Kidney glomerular epithelial cell (primary cell): ENCODE measurements at places on chromosomes 7 and 10.
A peak's percentile ranks its signal among the peaks of the same experiment; 100 is the strongest.

- no peak for DNase-seq
Measured at GRCh38 chr7:131095346-131095745, 232.3 kb upstream of the MKLN1 start.

DNA sequence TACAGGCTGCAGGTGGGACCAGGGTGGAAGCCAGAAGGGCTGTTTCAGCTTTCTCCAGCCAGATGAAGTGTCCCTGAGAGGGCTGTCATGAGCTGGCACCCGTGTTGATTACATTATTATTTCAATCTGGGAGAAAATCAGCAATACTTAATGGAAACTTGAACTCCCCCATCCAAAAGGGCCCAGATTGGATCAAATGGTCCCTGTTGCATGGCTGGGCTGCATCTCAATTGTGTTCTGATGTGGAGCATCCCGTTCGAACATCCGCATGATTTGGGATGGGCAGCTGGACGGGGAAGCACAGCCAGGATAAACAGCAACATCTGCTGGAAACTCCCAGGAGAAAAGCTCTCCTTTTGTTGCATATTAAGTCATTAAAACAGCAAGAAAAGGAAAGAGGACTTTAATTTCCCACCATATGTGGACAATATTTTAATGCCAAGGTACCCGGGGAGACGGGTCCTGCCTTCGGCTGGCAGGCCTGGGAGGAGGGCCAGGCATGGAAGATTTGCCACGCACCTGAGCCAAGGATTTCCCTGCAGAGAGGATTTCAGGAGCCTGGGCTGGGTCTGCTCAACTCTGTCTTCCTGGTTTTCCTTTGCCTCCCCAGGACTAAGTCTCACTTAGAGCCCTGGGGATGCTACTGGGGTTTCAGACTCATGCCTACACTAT, 52.4 kb downstream of the NPTX2 start:
- DNase-seq: no peak

GRCh38 chr7:77699056-77699455, 2.8 kb downstream of the RSBN1L start:
- no peak for DNase-seq

DNA sequence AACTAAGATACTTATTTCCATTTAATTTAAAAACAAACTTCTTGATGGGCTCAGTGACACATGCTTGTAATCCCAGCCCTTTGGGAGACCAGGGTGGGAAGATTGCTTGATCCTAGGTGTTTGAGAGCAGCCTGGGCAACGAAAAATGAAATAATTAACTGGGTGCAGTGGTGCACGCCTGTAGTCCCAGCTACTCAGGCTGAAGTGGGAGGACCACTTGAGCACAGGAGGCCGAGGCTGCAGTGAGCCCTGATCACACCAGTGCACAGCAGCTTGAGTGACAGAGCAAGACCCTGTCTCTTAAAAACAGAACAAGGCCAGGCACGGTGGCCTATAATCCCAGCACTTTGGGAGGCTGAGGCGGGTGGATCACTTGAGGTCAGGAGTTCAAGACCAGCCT, 37.4 kb downstream of the AVL9 start:
- peak; percentile 6 for DNase-seq

GRCh38 chr7:2009541-2010001, 223.2 kb downstream of the MAD1L1 start:
- no peak for DNase-seq

DNA sequence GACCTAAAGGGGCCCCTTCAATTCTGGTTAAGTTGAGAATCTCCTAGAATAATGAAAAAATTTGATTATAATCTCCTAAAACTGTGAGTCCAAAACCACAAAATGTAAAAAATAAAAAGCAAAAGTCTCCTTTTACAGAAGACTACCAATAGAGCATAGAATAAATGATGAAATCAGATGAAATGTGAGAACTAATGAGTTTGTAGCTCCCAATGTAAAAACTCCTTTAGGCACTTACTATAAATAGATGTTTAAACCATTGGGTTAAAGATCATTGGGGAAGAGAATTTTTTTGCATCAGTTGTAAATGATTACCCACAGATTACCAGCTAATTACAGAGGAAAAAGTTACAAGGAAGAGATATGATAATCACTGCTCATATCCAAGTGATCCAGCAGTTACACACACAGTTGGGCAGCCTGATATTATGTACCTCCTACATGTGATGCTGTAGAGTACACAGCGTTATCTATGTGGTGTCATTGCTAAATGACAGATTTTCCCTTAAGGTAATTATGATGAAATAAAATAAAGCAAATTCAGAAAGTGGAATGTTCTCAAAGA, 282.7 kb upstream of the SEMA3D start:
- DNase-seq: peak; percentile 3

DNA sequence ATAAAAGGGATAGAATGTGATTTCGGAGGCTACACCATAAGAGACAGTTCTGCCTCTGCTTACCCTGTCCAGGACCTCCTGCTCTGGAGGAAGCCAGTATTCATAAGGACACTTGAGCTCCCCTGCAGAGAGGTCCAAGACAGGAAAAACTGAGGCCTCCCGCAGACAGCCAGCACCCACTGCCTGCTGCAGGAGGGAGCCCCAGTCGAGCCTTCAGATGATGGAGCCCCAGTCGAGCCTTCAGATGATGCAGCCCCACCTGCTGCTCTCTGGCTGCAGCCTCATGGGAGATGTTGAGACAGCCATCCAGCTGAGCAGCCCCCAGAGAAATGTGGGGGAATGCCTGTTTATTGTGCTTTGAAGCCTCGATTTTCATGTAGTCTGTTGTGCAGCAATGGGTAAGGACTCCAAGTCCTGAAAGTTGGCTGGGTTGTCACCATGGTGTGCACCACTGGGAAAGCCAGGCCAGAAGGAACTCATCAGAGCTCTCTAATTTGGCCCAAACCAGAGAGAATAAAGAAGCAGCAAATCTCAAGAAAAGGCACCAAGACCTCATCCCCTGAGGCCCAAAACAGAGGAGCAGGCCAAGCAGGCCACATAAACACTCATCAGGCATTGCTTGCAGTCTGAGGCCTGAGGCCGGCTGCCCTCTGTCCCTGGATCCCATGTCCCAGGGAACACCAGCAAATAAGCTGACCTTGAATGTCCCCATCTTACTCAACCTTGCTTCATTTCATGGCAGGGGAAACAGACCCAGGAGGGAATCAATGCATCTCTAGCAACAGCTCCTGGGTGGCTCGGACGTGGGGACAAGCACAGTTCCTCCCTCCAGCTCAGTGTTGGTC, 30.9 kb downstream of the CALML5 start:
- DNase-seq: no peak

GRCh38 chr10:49332333-49332732, 33.4 kb downstream of the C10orf71 start:
- DNase-seq: no peak

DNA sequence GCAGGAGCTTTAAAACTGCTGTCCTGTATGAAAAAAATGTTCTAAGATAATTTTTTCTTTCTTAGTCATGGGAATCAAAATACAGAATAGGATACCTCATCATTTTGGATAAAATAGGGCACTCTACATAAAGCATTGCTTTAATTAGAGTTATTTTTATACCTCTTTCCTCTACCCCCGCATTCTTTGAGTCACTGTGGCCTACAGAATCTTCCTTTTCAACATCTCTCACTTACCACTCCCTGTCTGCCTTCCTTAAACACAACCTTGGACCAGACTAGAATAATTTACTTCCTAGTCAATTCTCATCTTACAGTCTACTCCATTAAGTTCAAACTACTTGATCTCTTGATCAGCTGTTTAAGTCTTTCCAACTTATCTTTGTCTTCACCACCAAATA, 462.3 kb downstream of the PHTF2 start:
- DNase-seq: peak; percentile 10

DNA sequence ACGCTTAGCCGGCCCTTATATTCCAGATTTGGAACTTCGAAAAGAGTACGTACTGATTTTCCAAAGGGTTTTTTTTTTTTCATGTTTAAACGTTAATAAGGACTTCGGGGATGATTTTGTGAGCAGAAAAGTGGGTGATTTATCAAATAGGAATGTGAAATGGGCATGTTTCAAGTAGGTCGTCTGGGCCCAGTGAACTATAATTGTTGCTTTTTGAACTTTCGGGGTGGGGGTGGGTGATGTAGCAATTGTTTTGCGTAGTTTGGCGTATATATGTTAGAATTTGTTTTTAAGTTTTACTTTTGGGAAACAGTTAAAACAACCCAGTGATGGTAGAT, 299 bp upstream of the PBLD start:
- DNase-seq: peak; percentile 75

GRCh38 chr10:96511044-96511945, 2.4 kb downstream of the TLL2 start:
- peak; percentile 58 for DNase-seq

DNA sequence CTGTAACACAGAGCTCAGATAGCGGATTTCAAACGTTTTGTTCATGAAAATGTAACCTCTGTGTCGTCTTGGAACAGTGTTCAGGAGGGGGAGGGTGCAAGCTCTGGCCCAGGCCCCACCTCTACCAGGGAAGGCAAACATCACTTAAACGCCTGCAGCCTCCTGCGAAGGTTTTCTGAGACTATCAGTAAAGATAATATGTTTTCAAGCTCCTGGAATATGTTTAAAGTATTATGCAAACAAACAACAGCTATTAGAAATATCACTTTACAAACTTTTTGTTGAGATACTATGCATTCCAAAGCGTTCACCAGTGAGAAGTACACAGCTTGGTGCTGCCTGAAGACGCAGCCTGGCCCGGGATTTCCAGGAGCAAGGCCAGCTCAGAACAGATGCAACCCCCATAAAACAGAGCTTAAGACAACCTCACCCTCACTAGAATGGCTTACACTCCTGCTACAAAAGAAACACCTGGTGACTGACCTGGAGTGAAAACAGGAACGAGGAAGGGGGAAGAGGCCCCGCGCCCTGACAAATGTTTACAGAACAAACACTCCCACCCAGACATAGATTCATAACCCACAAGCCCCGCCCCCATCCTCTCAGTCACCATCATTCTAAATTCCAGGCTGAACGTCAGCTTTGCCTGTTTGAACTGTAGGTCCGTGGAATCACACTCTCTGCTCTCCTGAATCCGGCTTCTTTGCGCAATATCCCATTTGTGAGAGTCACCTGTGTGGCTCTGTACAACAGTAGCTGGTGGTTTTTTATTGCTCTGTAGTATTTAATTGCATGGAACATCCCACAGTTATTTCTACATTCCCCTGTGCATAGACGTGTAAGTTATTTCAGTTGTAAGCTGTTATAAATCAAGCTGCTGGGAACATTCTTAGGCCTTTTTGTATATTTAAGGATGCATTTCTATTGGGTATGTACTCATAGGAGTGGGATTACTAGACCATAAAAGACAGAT, 155.0 kb downstream of the PTPRN2 start:
- DNase-seq: peak; percentile 70

- no peak for DNase-seq
Measured at GRCh38 chr7:19117870-19118608, 603 bp upstream of the TWIST1 start.

DNA sequence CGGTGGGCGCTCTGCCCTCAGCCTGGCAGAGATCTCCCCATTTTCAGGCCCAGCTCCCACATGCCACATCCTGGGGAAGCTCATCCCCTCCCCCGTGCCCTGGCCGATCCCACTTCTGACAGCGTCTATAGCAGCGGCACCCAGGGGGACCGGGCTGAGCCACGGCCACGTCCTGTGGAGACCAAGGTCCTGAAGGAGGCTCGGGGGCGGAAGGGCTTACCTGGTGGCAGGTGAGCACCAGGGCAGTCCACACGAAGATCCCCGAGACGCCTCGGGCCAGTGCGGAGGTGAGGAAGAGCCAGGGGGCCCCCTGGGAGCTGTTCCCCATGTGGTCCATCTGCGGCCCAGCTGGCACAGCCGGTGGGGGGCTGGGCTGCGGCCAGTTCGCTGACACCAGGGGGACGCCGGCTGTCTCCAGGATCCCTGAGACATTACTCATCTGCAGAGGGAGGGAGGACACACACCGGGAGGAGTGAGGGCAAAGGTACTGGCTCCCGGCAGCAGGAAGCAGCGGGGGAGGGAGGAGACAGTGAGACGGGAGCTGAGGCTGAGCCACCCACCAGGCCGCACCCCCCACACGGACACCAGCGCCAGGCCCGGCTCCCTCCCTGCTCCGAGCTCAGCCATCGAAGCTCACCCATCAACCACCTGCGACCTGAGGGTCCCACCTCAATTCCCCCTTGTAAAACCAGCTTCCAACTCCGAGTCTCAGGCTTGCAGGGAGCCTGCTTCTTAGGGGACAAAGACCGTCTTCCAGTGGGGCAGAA, 776 bp downstream of the TMEM184A start:
- DNase-seq: peak; percentile 96

DNA sequence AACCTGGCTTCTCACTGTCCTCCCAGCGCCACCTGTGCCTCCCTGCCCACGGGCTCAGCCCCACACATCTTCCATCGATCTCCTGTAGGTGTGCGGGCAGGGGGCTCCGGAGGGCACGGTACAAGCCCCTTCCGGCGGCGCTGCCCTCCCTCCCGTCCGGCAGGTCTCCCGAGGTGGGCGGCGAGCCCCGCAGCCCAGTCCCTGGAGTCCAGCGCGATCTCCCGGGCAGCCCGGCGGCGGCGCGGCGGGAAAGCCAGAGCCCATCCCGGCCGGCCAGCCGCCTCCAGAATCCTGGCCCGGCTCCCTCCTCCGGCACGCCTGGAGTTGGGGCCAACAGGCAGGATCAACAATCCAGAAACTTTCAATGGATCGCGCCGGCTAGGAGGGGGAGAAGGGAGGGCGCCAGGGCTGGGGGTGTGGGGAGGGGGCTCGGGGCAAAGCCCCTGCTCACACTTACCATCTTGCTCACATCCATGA, 100.1 kb downstream of the HIP1 start:
- no peak for DNase-seq

- DNase-seq: no peak
Measured at GRCh38 chr10:97849103-97849686, 448 bp upstream of the GOLGA7B start.

DNA sequence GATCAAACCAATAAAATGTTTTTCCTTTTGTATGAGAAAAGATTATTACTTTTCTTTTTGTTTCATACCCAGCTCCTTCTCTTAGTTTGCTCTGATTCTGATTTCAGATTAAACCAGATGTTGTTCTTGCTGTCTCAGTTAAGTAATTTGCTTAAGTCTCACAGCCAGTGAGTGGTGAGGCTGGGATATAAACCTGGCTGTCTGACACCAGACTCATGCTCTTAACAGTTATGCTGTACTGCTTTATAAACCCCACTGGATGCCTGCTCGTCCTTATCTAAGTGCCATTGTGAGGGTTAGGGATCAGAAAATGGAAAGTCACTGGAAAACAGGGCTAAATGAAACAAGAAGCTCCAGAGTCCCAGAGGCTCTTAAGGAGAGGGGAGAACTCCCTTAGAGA, 24.3 kb downstream of the GARS1 start:
- no peak for DNase-seq

DNA sequence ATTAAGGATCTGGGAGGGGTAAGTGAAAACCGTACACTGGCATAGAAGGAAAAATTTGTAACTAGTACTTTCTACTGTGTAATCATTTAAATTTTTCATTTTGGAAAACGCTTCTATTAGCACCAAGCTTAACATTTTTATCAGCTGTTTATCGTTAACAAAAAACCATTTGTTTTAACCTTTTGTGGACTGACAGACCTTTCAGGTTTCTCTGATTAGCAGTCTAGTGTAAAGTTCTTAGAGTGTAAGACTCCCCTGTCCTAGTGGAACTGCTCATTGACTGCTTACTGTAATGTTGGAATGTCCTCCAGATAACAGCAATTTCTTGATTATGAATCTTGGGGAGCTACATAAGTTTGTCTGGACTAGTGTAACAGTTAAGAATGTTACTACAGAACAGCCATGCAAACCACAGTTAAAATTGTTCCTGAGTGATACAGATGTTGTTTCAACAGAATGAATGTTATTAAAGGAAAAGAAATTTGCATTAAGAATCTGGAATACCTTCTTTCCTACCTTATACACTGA, 2.0 kb downstream of the DBF4 start:
- peak; percentile 5 for DNase-seq

GRCh38 chr7:7399707-7400106, 136.0 kb downstream of the COL28A1 start:
- no peak for DNase-seq

GRCh38 chr10:110504111-110504735, 6.5 kb downstream of the DUSP5 start:
- no peak for DNase-seq
